ENCODE measurements at places on chromosomes 5 and 9. TPM values are rescaled to one million over a fixed set of nuclear protein-coding genes. Genes with fewer than 3 reads are reported as not detected.

CLIC3 gene
- total RNA-seq = 2.2 TPM

TMEM141 gene
- total RNA-seq = 81.3 TPM

DBN1 gene
- total RNA-seq = 89.0 TPM

GPR150 gene
- total RNA-seq = not detected

SKP2 gene
- 16.8 TPM for total RNA-seq

ARHGEF39 gene
- total RNA-seq = 6.4 TPM

DIMT1 gene
- total RNA-seq = 16.2 TPM

LCN12 gene
- 10.0 TPM for total RNA-seq

IL3 gene
- not detected for total RNA-seq

SAPCD2 gene
- total RNA-seq = 2.4 TPM

RELL2 gene
- total RNA-seq = 10.2 TPM

NAIP gene
- total RNA-seq = 21.3 TPM

PDCD1LG2 gene
- total RNA-seq = 0.95 TPM

HAPLN1 gene
- 0.58 TPM for total RNA-seq

All from mucosa of gallbladder (tissue), 1 donor.